Cortex of kidney (tissue), 1 donor: ENCODE measurements at places on chromosomes 2 and 18.

- DNase-seq, result no peak
These were observed 59.1 kb downstream of the ACSL3 start for GRCh38 chr2:222919841-222920526.

DNA sequence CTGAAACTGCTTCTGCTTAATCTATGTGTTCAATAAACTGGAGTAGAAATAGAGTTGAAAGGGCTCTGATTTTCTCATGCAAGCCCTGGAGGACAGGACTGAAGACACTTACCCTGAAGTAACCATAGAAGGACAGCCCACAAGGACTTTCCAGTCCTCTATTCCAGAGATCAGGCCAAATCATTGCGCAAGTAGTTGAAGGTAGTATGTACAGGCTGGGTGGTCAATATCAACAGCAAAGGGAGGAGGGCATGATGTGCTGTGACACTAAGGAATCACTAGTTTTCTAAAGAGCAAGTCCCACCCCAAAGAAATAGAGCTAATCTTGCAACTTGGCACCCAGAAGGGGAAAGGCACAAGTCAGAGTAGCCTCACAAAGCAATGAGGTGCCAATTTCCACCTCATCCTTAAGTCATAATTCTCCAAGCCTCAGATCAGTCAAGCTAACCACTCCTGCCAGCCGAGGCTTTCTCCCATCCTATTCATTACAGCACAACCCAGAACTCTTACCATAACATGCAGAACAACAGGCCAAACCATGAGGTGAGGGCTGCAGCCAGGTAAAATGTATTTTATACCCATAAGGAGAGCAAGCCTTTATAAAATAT is 533.5 kb downstream of the TNS1 start:
- no peak for DNase-seq

DNA sequence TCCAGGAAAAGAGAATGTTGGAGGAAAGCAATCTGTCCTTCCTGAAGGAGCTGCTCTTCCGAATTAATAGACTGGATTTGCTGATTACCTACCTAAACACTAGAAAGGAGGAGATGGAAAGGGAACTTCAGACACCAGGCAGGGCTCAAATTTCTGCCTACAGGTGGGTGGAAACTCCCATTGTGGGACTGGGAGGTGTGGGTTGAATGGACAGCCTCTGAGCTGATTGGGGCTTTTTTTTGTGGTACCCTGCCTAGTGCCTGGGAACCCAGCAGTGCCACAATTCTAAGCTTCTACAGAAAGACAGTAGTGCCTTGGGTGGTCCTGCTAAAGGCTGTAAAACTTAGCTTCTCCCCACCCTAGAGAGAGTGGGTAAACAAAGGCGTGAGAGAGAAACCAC is 6.3 kb downstream of the CASP8 start:
- no peak for DNase-seq

GRCh38 chr2:47798631-47799030 is 15.7 kb downstream of the MSH6 start:
- no peak for DNase-seq
